ENCODE measurements at places on chromosomes 12 and 14.

DNA sequence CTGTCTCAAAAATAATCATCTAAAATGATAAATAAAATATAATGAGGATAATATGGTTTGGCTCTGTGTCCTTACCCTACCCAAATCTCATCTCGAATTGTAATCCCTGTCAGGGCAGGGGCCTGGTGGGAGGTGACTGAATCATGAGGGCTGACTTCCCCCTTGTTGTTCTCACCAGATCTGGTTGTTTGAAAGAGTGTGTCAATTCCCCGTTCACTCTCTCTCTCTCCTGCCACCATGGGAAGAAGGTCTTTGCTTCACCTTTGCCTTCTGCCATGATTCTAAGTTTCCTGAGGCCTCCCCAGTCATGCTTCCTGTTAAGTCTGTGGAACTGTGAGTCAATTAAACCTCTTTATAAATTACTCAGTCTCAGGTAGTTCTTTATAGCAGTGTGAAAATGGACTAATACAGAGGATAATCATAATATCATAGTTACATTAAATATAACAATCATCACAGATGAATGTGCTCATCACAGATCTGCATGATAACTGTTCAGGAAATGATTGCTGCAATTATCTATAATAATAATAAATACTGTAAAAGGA, 12.6 kb downstream of the EFCAB11 start:
- DNase-seq, result no peak

- DNase-seq, result no peak
These were observed 6.4 kb downstream of the SUSD6 start for GRCh38 chr14:69617796-69618195.

DNA sequence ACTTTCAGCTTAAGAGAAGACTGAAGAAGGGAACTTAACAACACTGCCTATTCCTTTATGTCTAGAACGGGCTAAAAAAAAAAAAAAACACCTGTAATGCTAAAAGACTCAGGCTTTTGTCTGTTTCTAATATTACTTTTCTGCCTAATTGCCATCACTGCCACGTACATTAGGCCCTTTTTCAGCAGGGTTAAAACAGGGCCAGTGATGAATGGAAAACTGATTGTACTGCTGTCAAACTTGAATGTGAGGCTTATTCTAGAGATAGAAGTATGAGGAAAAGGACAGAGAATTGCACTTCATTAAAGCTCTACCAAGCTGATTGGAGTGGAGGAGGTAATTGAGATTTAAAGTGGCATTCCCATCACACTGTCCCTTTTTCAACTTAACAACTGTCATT, 535.8 kb downstream of the PRKD1 start:
- DNase-seq, result no peak

DNA sequence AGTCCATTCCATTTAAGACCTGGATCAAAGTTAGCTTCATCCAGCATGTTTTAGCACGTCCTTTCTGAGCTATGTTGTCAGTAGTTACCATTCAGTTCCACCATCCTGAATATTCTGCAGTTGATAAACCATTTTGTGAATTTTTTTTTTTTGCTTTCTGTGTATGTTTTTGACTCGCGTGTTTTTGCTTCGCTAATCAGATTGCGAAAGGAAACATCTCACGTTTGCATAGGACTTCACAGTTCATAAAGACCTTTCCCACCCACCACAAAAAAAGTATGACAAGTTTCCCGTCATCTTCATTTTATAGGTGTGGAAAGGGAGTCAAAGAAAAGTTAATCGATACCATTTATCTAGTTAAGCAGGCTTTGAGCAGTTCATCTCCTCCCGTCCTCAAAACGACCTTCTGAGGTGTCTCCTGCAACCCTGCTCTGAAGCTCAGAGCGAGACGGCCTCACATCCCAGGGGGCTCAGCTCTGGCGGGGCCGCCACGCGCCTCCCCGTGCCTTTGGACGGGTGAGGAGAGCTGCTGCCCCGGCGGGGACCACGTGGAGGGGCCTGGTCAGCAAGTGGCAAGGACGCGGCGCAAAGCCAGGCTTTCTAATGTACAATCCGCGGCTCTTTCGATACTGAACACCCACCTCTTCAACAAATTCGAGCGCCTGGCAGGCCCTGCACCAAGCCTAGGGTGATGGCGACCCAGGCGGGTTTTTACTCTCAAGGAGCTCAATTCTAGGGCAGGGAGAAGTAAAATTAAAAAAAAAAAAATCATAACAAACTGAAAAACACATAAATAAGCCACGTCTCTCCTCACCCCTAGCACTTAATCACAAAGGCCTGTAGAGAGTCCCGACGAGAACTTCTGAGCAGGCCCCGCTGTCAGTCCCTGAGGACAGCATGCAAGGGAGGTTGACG, 988 bp upstream of the TMEM263 start:
- peak; percentile 67 for DNase-seq

DNA sequence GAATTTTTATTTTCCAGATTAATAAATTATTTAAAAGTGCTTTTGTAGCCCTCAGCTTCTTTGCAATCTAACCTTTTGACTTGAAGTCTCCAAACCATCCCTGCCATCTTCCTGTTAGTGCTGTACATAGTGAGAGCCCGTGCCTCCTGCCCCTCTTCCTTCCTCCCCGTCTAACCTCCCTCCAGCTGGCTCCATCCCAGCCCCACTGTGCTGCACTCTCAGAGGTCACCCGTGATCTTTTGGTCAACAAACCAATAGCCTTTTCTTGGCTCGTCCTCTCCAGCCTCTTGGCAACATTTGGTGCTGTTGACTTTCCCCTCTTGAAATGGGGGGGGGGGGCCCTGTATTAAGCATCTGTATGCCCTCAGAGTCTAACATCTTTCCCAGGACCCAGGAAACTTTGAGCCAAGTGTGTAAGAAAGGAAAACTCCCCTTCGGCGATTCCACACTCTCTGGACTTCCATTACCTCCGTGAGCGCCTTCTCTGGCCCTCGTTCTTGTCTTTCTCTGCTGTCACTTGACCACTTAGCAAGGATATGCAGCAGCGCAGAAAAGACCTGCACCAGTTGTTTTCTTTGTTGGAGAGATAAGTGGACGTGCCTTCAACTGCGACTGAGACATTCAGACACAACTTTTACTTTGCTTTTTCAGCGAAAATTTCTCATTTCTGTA, 44.1 kb downstream of the FBXW8 start:
- DNase-seq, result no peak

GRCh38 chr12:92234533-92234932, 88.9 kb upstream of the BTG1 start:
- DNase-seq, result no peak

DNA sequence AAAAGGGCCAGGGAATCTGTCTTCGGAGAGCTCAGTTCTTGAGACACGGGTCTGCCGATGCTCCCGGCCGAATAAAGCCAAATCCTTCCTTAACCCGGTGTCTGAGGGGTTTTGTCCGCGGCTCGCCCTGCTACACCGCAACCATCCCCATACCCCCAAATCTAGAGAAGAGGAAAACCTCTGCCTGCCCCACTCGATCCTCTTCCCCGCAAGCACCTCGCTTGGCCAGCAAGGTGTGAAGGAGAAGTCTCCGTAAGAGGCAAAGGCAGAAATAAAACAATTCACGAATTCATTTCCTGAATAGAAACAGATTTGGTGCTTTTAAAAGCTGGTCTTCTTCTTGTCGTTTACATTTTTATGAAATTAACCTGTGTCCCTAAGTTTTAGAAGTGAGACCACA, 67.3 kb upstream of the GALNT9 start:
- DNase-seq, result no peak

GRCh38 chr14:85413836-85414526, 116.0 kb upstream of the FLRT2 start:
- DNase-seq, result no peak
